ENCODE measurements at places on chromosomes 13 and 19.

DNA sequence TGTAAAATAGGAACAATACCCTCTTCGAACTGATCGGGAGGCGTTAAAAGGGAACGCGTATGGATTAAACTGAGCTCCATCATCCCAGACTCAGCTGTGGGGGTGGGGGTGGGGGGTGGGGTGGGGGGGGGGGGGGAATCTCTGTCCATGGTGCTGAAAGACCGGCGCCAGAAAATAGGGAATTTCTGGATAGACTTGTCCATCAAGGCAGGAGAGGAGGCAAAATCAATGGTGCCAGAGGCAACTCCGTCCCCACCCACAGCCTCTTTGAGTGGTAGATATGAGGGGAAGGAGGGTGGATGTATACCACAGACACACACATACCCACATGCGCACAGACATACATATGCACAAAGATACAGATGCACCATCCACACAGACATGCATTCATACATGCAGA lies 37.4 kb downstream of the ZNF787 start:
- no peak for DNase-seq

DNA sequence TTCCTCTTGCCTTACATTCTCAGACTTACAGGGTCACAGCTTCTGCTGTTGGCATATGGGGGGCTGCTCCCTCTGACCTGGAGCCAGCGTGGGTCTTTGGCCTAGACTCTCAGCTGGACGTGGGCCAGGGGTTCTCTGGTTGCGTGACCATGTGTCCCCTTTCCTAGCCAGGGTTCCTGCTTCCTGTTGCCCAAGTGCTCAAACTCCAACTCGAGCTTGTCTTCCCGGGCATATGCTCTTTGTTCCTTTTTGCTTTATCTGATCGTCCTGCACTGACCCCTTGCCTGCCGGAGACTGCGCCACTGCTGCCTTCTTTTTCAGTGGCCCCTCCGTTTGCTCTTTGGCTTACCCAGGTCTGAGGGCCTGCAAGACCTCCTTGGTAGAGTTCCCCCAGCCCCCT lies 25.3 kb upstream of the GPR183 start:
- DNase-seq = no peak

- DNase-seq = peak; percentile 4
These were observed 119.4 kb upstream of the NBEA start for GRCh38 chr13:34822650-34823049.

- no peak for DNase-seq
These were observed 17.6 kb downstream of the WDFY2 start for GRCh38 chr13:51601601-51602565.

DNA sequence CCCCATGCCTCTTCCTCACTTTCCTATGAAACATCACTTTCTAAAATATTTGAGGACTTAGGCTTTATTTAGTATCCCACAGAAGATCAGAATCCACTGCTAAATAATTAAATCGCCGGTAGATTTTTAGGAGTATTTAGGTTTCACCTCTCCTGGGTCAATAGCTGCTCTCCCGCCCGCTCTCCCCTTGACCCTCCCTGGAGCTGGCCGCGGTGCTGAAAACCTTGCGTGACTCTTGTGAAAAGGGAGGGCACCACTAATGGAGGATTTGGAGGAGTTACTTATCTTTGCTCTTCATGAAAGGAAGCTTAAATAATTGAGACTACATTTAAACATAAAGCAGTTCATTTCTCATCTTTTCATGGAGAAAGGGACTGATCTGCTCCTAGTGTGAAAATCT lies 14.1 kb downstream of the POU4F1 start:
- no peak for DNase-seq

- no peak for DNase-seq
These were observed 714 bp downstream of the PLPP2 start for GRCh38 chr19:290372-291005.

DNA sequence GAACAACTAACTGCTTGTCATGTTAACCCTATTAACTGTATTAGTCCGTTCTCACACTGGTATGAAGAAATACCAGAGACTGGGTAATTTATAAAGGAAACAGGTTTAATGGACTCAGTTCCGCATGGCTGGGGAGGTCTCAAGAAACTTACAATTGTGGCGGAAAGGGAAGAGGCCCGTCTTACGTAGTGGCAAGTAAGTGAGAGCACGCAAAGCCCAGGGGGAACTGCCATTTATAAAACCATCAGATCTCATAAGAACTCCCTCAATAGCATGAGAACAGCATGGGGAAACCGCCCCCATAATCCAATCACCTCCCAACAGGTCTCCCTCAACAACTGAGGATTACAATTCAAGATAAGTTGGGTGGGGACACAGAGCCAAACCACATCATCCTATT lies 34.7 kb downstream of the PHF11 start:
- no peak for DNase-seq

All from fibroblast of skin of left quadriceps (primary cell).